ENCODE measurements at places on chromosomes 12 and 14. TPM values are rescaled to one million over a fixed set of nuclear protein-coding genes. Genes with fewer than 3 reads are reported as not detected.

DNA sequence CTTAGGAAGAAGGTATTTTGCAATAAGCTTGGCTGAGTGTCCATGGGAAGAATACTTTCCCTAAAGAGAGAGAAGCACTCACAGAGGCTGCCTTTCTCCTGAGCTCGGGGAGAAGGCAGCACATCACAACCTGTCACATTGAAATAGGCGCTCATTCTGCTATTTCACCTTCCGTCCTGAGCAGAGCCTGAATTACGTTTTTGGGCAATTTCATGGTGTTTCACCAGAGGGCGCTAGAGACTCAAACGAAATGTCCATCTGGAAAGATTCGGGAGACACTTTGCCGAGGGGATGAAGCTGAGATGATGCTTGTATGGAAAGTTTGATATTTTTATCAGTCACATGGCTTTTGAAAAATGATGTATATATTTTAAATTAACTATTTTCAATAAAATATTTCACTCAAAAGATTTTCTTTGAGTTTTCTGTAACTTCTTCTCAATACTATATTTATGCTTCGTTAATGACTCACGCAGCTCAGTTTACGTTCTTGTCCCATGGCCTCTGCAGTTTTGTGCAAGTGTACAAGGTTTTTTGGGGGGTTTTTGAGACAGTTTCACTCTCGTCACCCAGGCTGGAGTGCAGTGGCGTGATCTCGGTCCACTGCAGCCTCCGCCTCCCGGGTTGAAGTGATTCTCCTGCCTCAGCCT is 17.4 kb upstream of the B4GALNT3 start:
- DNase-seq: peak; percentile 23

GRCh38 chr12:5582018-5582417 is 150.1 kb downstream of the NTF3 start:
- no peak for DNase-seq

DNA sequence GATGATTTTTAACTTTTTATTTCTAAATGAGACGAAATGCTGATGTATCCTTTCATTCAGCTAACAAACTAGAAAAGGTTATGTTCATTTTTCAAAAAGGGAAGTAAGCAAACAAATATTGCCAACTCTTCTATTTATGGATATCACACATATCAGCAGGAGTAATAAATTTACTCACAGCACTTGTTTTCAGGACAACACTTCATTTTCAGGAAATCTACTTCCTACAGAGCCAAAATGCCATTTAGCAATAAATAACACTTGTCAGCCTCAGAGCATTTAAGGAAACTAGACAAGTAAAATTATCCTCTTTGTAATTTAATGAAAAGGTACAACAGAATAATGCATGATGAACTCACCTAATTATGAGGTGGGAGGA is 139.6 kb downstream of the HMGA2 start:
- DNase-seq: no peak

DNA sequence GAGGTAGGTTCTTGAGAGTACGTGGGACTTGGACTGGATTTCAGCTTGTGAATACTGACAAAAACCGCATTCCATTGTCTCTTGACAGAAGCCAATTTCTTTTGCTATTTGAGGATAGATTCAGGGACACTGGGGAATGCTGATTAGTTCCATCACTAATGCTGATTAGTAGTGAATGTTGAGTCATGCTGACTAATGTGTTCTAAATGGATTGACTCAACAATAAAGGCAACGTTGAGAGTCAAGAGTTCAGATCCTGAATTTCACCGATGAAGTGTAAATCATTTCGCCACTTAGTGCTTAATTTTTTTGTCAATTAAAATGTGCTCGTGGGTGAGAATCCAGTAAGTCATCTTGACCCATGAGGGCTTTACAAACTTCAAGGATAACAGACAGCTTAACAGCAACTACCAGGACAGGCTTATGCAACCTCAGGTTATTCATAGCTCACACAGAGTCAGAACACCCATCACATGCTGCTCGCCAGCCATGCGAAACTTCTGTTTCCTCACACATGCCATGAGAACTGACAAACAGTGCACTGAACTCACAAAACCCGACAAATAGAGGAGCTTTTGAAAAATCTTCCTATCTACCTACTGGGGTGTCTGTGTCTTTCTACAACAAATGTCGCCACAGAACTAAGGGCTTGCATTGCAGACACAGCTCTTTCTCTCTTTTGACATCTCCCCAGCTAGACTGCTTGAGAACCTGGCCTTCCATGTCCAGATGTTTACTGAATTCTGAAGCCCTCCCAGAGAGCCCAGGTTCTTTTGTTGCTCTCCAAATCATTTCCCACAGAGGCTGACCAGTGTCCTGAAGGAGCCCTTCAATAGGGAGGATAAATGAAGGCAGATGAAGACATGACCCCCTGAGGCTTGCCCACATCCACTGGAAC is 316.4 kb downstream of the ZFP36L1 start:
- no peak for DNase-seq

DNA sequence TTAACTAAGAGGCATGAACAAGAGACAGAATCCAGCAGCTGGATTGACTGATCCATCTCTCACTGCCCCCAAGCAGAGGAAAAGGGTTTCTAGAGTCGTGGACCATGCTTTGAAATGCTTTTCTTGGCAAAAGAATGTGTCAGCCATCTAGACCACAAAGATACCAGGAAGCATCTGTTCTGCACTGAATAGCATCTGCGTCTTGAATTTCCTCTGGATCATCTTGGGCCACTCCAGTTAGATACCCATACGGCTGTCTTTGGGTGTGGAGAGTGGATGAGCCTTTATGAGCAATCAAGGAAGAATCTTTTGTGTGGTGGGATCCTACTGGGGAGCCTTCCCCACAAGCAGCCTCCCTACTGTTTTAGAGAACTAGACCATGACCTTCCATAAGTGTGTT is 16.0 kb upstream of the RFX4 start:
- no peak for DNase-seq

GRCh38 chr12:116689979-116690744 is 47.7 kb downstream of the SPRING1 start:
- no peak for DNase-seq

DNA sequence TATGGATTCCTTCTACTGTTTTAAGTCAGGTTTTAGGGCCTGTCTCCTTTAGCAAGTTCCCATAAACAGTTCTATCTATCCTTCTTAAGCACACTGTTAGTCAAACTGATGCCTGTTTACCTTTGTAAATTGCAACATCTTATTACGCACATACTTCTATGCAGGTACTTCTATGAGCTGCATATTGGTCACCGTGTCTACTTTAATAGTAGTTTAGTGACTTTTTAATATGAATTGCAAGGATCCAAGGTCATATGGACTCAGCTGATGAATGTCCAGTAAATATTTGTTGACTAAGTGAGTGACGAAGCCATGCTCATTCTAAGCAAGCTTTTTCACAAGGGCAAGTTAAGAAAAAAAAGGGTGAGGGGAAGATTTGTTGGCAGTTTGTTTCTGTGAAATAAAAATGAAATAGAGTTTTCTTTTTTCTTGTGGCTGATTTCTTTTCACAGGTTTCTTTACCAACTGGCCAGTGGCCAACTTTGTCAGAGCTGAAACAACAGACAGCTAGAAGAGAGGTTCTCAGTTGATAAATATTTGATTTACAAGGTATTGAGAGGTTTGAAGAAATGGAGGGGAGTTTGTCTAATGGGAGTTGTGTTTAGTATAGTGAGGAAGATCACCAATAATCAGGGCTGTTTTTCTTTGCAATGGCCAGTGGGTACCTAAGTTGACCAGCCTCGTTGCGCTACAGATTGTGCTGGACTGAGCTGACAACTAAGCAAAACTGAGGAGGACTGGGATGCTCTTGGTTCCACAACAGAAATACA is 141.1 kb downstream of the SLC15A5 start:
- no peak for DNase-seq

GRCh38 chr12:128969480-128970055 is 116.3 kb downstream of the GLT1D1 start:
- no peak for DNase-seq

- no peak for DNase-seq
Measured at GRCh38 chr12:131102493-131102931, 148.8 kb downstream of the ADGRD1 start.

DNA sequence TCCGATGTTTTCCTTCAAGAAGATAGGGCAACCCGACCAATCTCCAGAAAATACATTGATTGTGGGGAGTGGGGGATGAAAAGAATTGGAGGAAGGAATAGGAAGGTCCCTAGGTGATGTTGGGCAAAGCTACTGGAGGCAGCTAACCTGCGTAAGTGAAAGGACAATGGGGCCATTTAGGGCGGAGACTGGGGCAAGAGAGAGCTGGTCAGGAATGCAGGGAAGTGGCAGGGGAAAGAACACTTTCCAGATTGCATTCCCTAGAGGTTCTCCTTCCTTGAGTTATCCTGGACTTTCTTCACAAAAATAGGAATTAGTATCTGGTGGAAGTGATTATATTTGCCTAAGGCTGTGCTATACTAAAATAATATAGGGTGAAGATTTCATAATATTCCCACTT is 151.8 kb upstream of the HMGA2 start:
- no peak for DNase-seq

- DNase-seq: no peak
Measured at GRCh38 chr14:24080888-24081738, 9.8 kb downstream of the CPNE6 start.

- no peak for DNase-seq
Measured at GRCh38 chr14:103512701-103513611, 9.7 kb downstream of the CKB start.

DNA sequence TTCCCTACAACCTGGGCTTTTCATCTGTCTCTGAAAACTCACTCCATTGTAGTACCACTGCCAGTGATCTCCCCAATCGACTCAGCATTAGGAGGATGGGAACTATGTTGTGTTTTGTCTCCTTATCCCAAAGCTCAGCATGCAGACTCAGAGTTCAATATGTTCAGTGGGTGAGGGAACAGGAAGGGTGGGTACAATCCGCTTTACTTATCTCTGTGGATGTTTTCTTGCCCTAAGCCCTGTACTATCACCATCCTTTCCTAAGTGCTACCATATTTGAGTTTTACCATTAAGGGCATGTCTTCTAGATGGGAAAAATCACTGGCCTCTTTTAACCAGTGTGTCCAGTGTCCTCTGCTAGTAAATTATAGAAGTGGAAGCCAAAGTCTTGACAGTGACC is 107.1 kb downstream of the PPM1H start:
- no peak for DNase-seq

DNA sequence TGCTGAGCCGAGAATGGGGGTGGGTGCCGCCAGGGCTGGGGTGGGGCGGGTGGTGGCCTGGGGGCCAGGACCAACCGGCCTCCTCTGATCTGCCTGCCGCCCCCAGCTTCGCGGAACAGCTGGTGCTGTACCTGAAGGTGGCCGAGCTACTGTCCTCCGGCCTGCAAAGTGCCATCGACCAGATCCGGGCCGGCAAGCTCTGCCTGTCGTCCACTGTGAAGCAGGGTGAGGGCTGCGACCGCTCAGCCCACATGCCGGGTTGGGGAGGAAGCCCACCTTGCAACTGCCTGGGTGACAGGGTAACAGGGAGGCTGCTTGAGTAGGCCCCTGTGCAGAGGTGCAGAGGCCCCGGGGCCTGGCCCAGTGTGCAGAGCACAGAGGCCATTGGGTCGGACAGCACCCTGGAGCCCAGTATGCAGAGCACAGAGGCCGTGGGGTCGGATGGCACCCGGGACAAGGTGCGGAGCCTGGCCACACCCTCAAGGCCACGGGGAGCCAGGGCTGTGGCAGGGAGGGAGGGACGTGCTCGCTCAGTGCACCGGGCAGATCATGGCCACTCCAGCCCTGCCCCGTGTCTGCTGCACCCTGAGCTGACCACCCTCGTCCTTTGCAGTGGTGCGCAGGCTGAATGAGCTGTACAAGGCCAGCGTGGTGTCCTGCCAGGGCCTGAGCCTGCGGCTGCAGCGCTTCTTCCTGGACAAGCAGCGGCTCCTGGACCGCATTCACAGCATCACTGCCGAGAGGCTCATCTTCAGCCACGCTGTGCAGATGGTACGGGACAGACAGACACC is 9.5 kb upstream of the PUS1 start:
- no peak for DNase-seq

GRCh38 chr12:120118321-120119061 is 1.9 kb upstream of the RAB35 start:
- DNase-seq: no peak

DNA sequence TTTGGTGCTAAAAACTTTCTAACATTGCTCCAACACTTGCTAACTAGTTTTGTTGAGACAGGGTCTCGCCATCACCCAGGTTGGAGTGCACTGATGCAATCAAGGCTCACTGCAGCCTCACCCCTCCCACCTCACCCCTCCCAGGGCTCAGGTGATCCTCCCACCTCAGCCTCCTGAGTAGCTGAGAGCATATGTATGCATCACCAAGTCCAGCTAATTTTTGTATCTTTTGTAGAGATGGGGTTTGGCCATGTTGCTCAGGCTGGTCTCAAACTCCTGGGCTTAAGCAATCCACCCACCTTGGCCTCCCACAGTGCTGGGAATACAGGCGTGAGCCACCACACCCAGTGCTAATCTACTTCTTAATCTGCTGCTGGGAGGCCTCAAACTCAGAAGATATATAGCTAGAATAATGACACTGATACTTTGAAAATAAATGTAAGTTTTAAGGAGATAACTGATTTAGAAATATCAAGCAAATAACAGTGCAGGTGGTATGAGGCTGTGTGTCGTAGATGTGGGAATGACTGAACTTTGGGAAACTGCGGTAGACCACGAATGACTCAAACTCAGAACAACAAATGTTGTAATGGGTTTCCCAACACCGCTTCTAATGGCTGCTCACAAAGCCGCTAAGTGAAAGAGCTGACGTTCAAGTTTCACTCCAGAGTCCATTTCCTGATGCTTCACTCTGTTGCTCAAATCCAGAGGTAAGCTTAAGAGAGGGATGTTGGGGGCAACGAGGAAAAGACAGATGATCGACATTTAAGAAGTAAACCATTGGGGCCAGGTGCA is 10.0 kb downstream of the TMCC3 start:
- no peak for DNase-seq

- DNase-seq: no peak
Measured at GRCh38 chr12:82883394-82884355, 197.0 kb downstream of the TMTC2 start.

DNA sequence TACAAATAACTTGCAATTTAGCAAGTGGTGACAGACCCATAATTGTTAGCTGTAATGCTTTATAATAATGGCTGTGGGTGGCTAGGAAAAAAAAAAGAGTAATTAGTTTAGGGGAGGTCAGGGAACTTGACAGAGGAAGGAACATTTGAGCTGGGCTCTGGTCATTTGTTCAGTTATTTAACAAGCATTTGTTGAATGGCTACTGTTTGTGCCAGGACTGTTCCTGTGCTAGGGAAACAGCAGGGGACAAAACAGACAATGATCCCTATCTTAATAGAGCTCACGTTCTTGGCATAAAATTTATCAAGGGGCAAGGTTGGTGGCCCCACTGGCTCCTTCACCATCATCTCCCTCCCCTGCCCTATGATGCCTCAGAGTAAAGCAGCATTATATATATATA is 18.5 kb downstream of the CHST11 start:
- no peak for DNase-seq

GRCh38 chr12:62891805-62892549 is 43.0 kb downstream of the PPM1H start:
- DNase-seq: no peak

Gene PPP1R1A
- total RNA-seq: 0.61 TPM

Gene NKX2-1
- total RNA-seq: 0.84 TPM

Gene VDR
- 9.5 TPM for total RNA-seq

Gene IL23A
- 0.59 TPM for total RNA-seq

Gene ANHX
- not detected for total RNA-seq

Gene RBP5
- total RNA-seq: 0.22 TPM

Gene PRIMA1
- total RNA-seq: 1.5 TPM

Gene SIX6
- not detected for total RNA-seq

Gene GZMB
- 0.74 TPM for total RNA-seq

Gene MYO1H
- total RNA-seq: not detected

Gene RTRAF
- total RNA-seq: 190 TPM

Gene AGAP2
- 15.8 TPM for total RNA-seq

Gene NEMP1
- total RNA-seq: 35.2 TPM

Gene LHX5
- total RNA-seq: 2.4 TPM

Measured in HCT116 (cell line).